ENCODE measurements at places on chromosomes 4 and X.

DNA sequence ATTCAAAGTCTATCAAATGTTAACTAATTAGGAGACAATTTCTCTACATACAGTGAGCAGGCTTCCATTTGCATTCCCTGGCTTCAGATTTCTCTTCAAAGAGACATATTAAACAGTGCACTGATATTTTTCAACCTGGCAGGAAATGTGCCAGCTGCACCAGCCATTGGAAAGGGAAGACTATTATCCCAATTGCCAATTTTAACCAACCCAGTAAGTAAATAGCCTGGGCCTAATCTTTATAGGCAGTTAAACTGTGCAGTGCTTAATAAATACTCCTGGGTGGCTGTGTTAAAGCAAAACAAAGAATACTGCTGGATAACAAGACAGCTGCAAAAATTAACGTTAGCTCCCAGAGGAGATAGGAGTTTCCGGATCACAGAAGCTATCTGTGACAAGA, 111.9 kb upstream of the GALNT7 start:
- DNase-seq, result no peak

GRCh38 chr4:1830234-1830633, 25.7 kb downstream of the LETM1 start:
- no peak for DNase-seq

GRCh38 chr4:2733844-2734574, 22.1 kb downstream of the TNIP2 start:
- DNase-seq, result no peak

- DNase-seq, result no peak
Observed at GRCh38 chr4:793941-794621, 31.8 kb downstream of the CPLX1 start.

DNA sequence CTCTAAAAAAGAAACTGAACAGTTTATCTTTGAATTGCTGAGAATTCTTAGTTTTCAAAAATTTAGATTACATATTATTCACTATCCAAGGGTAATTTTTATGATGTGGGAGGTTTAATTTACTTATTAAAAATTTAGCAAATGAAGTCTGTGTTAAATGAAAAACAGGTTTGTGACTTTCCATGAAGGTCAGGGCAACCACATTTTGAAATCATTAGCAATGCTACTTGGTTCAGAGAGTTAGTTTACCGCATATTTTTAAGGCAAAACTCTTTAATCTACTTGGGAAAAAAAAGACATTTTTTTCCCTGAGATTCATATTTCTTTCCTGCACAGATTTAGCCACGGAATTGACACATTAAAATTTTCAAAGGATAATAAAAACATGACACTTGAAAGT, 37.3 kb upstream of the PRSS12 start:
- DNase-seq, result no peak

- DNase-seq, result no peak
Observed at GRCh38 chr4:10179957-10180602, 63.5 kb upstream of the WDR1 start.

DNA sequence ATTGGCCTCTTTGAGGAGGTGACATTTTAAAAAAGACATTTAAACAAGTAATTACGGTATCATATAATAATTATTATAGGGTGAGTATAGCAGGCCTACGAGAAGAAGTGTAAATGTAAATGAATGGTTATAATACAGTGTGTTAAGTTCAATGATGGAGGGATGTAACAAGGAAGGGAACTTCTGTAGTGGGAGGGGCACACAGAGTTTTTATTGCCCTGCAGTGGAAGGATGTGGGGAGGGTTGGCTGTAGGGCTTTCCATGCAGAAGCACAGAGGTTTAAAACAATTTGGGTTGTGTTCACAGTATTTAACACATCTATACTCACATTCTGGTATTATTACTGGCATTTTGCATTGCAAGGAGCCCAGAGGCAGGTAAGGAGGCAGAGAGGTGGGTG, 41.1 kb downstream of the AFF1 start:
- DNase-seq, result no peak

DNA sequence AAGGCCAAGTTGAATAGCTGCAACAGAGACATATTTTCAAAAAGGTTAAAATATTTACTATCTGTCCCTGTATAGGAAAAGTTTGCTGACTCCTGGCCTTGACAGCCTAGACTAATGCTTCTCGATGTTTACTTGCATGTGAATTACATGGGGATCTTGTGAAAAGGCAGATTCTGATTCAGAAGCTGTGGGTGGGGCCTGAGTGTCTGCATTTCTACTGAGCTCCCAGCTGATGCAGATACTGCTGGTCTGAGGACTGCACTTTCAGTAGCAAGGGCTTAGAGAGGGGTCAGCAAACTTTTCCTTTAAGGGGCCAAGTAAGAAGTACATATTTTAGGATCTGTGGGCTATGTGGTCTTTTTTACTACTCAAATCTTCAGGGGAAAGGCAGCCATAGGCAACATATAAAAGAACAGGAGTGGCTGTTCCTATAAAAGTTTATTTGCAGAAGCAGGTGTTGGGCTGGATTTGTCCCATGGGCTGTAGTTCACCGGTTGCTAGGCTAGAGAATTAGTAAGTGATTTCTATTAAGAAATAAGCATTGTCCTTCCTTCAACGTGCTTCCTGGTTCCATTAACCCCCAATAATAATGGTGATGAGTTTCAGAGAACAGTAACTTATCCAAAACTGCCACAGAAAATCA, 97.2 kb upstream of the PDE5A start:
- DNase-seq, result no peak

- no peak for DNase-seq
Observed at GRCh38 chrX:135432881-135433521, 11.3 kb downstream of the SMIM10L2A start.

DNA sequence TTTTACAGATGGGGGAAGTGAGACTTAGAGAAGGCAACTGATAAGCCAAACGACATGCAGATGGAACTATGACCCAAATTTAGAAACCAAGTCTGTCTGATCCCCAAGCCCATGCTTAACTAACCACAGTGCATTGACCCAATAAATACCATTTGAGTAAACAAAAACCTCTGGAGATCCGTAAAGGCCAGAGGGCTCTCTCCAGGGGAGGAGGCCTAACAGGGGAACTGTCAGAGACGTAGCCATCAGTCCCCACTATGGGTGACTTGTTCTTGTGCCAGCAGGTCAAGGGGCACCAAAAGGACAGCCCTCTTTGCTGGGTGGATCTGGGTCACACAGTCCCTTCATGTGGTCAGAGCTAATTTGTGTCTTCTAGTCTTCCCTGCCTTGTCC, 420.2 kb downstream of the BCOR start:
- no peak for DNase-seq

- DNase-seq, result no peak
Observed at GRCh38 chr4:82149750-82150149, 224.0 kb downstream of the HNRNPD start.

GRCh38 chr4:76779740-76780459, 118.0 kb downstream of the SOWAHB start:
- no peak for DNase-seq

- DNase-seq, result no peak
Observed at GRCh38 chr4:8647626-8648025, 55.1 kb downstream of the CPZ start.

DNA sequence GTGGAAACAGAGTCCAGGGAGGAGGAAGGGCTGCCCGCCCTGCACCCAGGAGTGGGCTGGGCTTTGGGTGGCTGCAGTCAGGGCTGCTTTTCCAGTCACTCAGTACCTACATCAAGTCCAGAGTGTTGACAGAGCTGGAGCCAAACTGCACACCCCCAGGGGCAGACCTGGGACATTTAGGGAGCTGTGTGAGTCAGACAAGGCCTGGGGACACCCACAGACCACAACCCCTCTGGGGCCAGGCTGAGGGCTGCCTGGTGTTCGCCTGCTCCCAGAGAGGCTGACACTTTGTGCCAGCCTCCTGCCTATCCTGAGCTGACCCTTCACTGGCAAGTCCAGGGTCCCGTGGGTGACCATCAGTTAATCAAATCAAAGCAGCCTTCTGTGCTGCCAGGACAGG, 240.0 kb downstream of the BCOR start:
- peak; percentile 37 for DNase-seq

DNA sequence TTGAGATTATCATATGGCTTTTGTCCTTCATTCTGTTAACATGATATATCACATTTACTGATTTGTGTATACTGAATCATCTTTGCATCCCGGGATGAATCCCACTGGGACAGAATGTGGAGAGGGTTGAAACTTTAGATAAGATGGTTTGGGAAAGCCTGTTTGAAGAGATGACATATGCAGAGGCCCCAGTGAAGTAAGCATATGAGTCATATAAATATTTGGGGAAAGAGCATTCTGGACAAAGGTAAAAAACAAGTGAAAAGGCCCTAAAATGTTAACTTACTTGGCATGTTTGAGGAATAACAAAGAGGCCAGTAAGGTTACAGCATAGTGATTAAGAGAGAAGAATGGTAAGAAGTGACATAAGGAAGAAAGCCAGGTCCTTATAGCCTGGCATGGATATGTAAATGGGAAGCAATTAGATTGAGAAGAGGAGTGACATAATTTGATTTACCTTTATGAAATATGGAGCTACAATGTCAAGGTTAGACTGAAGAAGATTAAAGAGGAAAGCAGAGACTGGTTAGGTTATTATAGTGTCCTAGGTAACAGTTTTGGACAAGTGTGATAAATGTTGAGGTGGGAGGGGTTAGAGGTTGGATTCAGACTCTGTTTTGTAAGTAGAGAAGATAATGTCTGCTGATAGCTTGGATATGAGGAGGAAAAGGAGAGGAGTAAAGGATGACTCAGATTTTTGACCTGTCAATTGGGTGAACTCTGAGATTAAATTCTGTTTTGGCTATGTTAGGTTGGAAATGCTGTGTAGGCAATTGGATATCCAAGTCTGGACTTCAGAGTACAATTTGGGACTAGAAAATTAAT, 54.6 kb upstream of the DRP2 start:
- DNase-seq, result no peak

DNA sequence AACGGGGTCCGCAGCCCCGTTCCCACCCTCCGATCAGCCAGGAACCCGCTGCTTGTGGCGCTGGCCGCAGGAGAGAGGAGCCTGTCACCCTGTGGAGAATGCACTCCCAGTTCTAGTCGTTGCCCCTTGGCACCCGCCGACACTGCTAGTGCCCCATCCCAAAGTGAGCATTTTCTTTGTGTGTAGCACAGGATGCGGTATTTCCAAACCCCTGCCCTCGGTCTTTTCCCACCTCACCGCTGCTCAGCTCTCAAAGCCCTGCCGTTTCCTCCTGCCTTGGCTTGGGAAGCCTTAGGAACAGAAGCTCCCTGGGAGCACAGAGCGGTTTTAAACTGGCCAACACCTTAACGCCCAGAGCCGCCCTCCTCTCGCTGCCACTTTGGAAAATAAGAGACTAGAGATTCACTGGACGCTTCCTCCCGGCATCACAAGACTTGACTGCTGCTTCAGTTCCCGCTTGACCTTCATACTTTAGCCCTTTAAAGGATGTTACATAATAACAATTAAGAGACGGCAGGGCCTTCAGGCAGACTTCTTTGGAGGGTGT, 772 bp downstream of the CYP4V2 start:
- DNase-seq, result peak; percentile 44

DNA sequence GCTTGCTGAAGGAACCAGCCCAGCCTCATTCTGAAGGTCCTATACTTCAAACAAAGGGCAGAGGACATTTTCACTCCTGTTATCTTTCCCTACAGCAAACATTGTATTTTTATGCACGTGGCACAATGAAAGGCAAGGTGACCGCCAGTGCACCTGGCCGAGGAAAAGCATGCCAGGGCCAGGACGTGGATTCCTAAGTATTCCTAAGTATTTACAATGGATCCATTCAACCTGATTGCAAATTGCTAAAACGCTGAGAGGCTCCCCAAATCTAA, 127.9 kb upstream of the FTHL17 start:
- no peak for DNase-seq

- no peak for DNase-seq
Observed at GRCh38 chrX:110852180-110852579, 56.6 kb upstream of the CHRDL1 start.

- DNase-seq, result no peak
Observed at GRCh38 chr4:87057835-87058355, 123.1 kb downstream of the AFF1 start.

GRCh38 chrX:1419545-1420355, 27.8 kb upstream of the SLC25A6 start:
- DNase-seq, result no peak

- no peak for DNase-seq
Observed at GRCh38 chrX:40843643-40844042, 108.3 kb upstream of the MED14 start.
